ENCODE measurements at places on chromosomes 3 and 15.

DNA sequence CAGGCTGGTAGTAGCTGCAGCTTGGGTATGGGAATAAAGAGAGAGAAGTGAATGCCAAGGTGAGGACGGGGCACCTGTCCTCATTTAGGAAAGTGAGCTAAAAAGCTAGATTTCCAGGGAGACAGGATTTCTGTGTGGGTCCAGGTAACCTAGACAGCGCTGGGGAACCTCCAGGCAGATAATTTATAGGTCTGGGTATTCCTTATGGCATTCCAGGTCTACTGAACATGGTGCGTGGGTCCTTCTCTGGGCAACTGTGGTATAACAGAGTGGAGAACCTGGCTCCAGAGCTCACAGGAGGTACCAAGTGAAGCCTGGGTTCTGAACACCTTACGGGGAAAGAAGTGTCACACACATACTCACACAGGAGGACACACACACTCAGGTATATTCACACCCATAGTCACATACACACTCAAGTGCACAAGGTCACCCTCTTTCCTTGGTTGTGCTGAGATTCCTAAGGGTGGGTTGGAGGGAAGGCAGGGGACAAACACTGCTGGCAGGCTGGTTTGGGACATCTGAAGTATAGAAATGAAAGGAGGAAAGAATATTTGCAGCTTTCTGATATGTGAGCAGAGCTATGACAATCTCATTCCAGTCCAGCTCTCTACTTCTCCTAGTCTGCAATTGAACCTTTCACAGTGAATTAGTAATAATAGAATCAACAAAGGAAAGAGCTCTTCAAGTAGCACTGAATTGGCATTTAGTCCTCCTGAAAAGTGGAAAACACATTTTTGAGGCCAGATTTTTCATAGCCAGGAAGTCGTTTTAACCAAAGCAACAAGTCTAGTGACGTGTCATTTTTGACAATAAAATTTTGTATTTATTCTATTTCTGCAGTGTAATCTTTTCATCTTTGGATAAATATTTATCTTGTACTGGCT is 37.4 kb upstream of the ITGA11 start:
- DNase-seq = no peak

- DNase-seq = no peak
Measured at GRCh38 chr3:150236316-150237082, 171.6 kb upstream of the TSC22D2 start.

GRCh38 chr15:77569729-77570125 is 63.0 kb downstream of the LINGO1 start:
- no peak for DNase-seq

DNA sequence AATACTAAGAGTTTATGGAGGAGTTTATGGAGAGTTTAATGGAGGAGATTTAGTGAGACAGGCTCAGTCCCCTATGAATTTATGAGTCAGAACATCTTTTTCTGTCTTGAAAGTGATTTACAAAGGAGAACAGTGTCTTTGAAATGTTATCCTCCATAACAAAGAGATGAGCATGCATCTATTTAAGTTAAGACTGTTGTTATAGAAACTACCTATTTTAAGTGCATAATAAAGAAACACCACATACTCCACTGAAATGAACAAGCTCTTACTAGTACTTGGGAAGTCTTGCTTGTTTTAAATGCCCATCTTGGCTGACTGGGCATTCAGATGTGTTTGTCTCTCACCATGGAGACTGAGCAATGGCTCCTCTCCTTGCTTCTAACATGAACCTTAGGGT is 118.7 kb upstream of the ACP3 start:
- no peak for DNase-seq

- DNase-seq = no peak
Measured at GRCh38 chr15:69696946-69697345, 244.3 kb downstream of the RPLP1 start.

- DNase-seq = no peak
Measured at GRCh38 chr3:7924228-7924627, 577.4 kb upstream of the LMCD1 start.

DNA sequence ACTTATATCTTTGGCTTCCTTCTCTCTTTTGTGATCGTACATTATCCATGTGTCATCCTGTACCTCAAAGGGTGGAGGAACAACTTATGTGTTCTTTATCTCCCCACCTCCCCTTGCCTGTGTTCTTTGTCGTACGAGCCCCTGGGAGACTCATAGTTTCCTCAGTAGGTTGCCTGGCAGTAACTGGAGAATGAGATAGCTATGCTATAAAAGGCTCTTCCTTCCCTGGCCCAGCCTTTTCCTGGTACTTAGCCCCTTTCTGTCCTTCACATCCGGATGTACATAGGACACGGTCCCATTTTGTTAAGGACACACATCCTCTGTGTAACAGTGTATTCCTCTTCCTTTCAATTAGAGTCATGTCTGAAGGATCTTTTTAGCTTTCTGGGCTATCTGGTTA is 32.1 kb downstream of the PLCL2 start:
- DNase-seq = no peak

DNA sequence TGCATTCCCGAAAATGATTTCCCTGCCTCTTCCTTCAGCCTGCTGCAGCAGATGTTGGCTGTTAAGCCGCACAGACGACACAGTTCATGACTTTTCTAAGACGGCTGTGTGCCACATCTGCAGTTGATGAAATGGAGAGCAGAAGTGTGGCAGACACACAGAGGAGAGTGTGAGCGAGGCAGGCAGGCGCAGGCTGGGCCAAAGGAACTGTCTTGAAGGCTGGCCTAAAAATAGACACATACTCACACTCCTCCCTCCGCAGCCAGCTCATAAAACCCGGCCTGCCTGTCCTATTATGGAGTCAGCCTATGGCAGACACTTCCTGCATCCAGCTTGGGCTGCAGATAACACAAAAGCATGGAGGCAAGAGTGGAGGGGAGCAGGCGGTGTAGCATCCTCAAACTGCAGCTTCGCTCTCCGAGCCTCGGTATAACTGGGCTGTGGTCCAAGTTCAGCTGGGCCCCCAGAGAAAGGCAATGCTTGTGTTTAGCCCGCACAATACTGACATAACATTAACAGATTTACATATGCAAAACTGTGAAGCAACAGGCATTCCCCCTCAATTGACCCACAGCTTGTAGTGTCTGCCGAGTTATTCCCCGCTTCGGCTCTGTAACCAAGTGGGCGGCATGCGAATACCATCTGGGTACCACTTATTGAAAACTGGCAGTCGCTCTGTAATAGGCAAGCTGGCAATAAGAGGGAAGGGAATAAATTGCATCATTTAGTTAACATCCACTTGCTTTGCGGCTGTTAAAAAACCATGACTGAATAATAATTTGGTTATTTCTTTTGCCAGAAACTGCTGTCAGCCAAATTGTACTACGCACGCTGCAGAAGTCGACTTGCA is 40.8 kb downstream of the FOXP1 start:
- DNase-seq = no peak

DNA sequence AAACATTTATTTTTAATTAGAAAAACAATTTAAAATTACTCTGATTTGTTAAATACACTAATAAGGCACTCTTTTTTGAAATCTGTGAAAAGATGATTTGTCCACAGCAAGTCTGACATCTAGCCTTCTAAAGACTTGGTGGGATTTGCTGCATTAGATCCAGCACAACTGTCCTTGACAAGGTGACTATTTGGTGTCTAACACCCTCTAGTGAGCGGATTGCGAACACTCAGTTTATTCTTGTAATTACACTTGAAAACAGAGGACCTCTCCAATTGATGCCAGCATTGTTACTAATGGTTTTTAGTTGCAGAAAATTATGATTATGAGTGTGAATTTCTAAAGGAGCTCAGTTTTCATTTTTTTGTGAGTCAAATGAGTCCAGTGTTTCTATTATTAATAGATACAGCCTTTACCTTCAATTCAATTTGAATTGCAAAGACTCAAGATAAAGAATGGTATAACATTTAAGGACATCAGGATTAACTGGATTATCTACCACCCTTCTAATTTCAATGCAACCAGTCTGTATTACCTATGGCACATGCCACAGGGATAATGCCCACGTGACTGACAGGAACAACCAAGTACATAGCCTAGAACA is 29.7 kb upstream of the STRIT1 start:
- peak; percentile 23 for DNase-seq

- DNase-seq = no peak
Measured at GRCh38 chr15:39517122-39517855, 63.6 kb upstream of the THBS1 start.

DNA sequence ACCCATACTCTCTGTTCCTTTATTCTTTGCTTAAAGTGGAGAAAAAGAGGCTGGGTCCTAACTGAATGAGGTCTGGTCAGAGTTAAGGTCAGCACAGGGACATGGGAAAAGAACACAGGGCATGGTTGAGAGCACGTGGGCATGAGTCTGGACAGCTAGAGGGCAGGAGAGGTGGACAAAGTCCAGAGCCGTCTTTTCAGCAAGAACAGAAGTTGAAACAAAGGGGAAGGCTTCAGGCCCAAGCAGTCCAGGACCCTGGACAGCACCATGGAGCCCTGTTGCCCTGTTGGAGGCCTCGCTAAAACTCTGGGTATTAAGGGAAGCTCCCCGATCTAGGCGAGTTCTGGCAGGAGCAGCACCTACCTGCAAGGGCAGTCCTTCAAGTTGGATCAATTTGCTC is 50.7 kb downstream of the XYLB start:
- no peak for DNase-seq

- DNase-seq = no peak
Measured at GRCh38 chr15:78879517-78880241, 7.0 kb downstream of the MORF4L1 start.

GRCh38 chr15:98943051-98943508 is 64.5 kb downstream of the PGPEP1L start:
- no peak for DNase-seq

All from activated CD4-positive, alpha-beta T cell treated with anti-CD3 and anti-CD28 coated beads, Interleukin-2, Interleukin-4, amounts not matched to agents 100 ng/mL and 50 ng/mL, durations not matched to agents 16 hours and 8 hours (primary cell).